ENCODE measurements at places on chromosomes 5 and 9. TPM values are rescaled to one million over a fixed set of nuclear protein-coding genes. Genes with fewer than 3 reads are reported as not detected.

- H3K4me3 ChIP-seq: no peak overlapping the region
- H3K4me1 ChIP-seq: peaks cover 13% of the 10 kb centered on the region
- no peaks in the 10 kb centered on the region for H3K27me3 ChIP-seq
Measured at GRCh38 chr5:175493726-175494125, 15.4 kb downstream of the SFXN1 start.

DNA sequence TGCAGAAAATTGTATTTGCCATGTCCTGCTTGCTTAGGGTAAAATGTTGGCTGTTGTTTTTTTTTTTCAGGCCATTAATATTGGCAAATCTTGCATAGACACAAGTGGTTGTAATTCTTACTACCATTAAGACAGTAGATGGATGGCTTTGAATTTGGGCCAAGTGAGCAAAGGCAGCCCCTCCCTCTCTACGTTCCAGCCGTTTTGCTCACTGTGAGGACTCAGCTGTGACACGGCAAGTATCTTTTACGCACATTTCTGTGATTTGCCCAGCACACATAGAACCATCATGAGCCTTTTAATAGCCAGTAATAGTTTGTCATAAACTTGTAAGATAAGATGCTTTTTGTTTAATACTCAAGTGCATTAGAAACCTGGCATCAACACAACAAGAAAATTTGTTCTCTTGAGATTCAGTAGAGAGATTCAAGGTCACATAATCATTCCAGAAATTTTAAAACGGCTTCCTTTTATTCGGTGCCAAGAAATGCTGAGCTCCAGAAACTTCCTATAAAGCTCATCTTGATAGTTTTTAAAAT lies 205.2 kb upstream of the ADCY2 start:
- H3K36me3 ChIP-seq: no peaks in the 10 kb centered on the region
- H3K4me1 ChIP-seq: no peaks in the 10 kb centered on the region
- H3K4me3 ChIP-seq: no peak overlapping the region
- no peaks in the 10 kb centered on the region for H3K27me3 ChIP-seq

DNA sequence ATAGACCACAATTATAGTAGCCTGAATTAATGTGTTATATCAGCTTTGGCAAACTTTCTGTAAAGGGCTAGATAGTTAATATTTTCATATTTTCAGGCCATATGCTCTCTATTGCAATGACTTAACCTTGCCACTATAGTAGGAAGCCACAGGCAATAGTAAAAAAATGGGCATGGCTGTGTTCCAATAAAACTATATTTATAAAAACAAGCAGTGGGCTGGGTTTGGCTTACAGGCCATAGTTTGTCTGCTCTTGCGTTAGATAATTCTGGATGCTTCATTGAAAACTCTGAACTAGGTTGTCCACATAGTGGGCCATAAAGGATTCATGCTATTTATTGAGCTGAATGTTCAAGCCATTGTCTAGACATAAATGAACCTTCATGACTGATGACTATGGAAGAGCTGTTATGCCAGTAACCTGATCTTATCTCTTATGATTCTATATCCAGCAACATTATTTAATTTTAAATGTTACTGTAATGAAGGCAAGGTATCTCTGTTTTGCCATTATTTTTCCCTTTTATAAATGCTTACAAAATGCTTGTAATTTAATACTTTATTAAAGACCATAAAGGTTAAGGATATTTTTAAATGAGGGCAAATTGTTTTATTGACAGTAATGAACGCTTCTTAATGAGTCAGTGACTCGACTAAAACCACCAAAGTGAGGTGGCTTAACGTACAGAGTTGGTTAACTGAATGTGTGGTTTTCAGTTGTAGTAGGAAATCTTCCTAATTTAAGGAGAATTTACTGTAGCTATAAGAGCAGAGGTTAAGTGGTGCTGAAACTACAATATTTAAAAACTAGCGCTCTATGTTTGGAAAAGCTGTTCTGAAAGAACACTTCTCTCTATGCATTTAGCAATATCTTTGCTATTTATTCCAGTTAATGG lies 560.6 kb downstream of the PRR16 start:
- DNase-seq: no peak
- H3K27ac ChIP-seq: no peak overlapping the region
- H3K36me3 ChIP-seq: no peaks in the 10 kb centered on the region
- H3K27me3 ChIP-seq: no peaks in the 10 kb centered on the region
- no peak overlapping the region for H3K4me3 ChIP-seq
- no peaks in the 10 kb centered on the region for H3K4me1 ChIP-seq

GRCh38 chr9:5650356-5651105 lies 21.6 kb downstream of the RIC1 start:
- H3K36me3 ChIP-seq: no peaks in the 10 kb centered on the region
- H3K4me1 ChIP-seq: no peaks in the 10 kb centered on the region
- no peak for DNase-seq
- no peak overlapping the region for H3K27ac ChIP-seq

- H3K27ac ChIP-seq: no peak overlapping the region
Measured at GRCh38 chr5:122638581-122638980, 136.3 kb upstream of the SNX2 start.

DNA sequence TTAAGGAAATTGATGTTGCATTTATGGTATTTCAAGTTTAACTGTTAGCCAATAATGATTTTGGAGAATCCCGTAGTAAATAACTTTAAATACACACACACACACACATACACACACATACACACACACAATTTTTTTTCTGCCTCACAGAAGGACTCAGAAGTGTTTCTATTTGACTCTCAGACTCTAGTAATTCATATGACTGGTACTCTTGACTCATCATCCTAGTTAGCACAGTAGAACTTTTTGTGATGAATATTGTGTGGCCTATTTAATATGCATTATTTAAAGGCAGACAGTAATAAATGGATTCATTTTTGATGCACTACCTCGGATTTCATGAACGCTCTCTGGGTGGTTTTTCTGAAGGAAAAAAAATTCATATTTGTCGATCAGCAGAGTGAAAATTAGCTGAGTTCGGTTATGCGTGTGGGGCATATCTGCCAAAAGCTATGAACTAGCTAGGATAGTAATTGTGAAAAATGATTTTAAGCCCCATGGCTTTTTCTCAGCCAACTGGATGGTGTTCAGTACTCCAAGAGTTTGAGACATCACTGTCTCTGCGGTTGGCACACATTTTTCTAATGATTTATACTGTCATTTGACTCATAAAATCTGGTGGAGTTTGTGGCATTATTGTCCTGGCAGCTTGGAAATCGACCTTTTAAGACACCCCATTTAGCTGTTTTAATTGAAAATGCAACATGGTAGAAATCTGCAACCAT lies 102.2 kb downstream of the PCSK5 start:
- H3K27me3 ChIP-seq: no peaks in the 10 kb centered on the region
- peaks cover 20% of the 10 kb centered on the region for H3K4me1 ChIP-seq
- no peak overlapping the region for H3K4me3 ChIP-seq

FUT7 gene
- total RNA-seq: not detected

TAF11L10 gene
- total RNA-seq: not detected

RIMOC1 gene
- 10.9 TPM for total RNA-seq

ZNF483 gene
- 4.1 TPM for total RNA-seq

Data from transverse colon (tissue), 4 donors.